ENCODE measurements at places on chromosomes 12 and 14.

- DNase-seq: no peak
Observed at GRCh38 chr12:130058926-130059472, 103.3 kb upstream of the FZD10 start.

- DNase-seq: no peak
Observed at GRCh38 chr12:26466726-26467125, 271.4 kb downstream of the SSPN start.

DNA sequence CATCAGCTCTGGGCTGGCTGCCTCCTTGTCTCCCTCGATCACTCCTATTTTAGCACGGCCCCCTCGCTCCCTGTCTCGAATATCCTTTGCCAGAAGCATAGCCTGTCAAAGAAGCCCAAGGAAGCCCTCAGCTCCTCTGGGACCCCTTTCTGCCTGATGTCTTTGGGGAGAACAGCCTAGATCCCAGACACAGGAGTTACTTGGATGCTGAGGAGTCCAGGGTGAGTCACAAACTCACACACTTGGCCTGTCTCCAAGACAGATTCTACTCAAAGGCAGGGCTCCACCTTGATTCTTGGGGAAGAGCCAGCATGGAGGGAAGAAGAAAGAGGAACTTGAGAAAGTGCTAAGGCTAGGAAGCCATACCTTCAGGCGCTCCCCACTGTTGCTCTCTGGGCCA is 8.1 kb downstream of the AVIL start:
- no peak for DNase-seq

DNA sequence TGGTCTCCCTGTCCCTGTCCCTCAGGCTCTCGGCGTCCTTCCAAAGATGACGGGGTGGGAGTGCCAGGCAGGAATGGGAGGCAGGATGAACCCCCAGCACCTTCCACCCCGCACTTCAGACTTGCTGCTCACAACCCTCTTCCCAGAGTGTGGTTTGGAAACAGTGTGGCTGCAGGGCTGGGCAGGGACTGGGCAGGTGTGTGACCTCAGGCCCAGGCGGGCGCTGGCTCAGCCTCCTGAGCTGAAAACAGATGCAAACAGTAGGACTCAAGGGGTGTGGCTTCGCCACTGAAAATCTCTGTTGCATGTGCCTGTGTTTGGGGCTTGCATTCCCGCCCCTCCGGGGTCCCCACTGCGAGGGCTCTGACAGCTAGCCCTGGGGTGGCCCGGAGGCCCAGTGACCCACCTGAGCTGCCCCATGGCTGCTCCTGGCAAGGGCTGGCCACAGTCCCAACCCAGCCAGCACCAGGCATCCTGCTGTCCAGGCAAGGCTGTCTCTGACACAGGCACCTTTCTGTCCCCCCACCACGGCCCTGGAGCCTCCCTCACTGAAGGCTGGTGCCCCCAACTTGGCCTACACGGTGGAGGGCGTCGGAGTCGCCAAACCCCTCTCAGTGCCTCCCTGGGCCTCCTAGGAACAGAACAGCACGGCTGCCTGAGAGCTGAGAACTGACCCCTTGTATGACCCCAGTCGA is 46.1 kb downstream of the BEGAIN start:
- no peak for DNase-seq

- DNase-seq: no peak
Observed at GRCh38 chr12:77575376-77575919, 255.2 kb upstream of the NAV3 start.

- DNase-seq: peak; percentile 41
Observed at GRCh38 chr14:64465191-64465822, at the start of gene AKAP5. AKAP5 (plus strand) TSS chr14:64465499; CDS start chr14:64468395, 2,896 bp downstream.

GRCh38 chr14:101315802-101316296 is 245.4 kb upstream of the DIO3 start:
- no peak for DNase-seq

DNA sequence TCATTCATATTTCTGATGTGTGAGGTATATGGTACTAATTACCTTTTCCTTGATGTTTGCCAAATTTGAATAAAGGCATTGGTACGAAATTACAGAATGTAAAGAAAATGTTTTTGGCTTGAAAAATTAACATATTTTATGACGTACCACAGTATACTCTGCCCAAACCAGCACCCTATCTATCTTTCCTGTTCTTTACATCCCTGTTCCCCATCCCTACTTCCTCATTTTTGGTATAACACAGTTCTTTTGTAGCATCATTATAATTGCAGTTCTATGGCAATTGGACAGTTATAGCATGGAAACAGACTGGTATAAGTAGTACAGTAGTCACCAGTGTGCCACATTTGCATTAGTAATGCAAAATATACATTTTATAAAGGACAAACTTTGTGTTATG is 7.0 kb upstream of the CCT2 start:
- no peak for DNase-seq

DNA sequence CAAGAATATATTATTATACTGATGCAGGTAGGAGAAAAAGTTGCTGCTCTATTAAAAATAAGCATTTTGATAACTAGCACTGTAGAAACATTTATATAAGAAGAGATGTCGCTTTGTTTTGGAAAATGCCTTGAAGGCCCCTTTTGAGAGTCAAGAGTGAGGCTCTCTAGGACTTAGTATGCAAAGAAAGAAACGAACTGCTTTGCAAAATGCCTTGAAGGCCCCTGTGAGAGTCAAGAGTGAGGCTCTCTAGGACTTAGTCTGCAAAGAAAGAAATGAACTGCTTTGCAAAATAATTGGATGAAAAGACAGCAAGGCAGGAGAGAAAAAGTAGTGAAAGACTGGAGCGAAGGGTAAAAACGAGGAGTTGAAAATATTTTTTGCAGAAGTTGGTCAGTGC is 65.9 kb downstream of the AVPR1A start:
- DNase-seq: no peak

GRCh38 chr14:96588410-96589257 is 86.5 kb downstream of the PAPOLA start:
- DNase-seq: no peak

DNA sequence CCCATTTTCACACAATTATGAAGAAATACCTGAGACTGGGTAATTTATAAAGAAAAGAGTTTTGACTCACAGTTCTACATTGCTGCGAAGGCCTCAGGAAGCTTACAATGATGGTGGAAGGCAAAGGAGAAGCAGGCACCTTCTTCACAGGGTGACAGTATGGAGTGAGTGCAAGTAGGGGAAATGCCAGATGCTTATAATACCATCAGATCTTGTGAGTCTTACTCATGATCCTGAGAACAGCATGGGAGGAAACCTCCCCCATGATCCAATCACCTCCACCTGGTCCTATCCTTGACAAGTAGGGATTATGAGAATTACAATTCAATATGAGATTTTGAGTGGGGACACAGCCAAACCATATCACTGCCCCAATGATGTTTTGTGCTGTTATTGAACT is 189.3 kb upstream of the CRY1 start:
- DNase-seq: no peak

DNA sequence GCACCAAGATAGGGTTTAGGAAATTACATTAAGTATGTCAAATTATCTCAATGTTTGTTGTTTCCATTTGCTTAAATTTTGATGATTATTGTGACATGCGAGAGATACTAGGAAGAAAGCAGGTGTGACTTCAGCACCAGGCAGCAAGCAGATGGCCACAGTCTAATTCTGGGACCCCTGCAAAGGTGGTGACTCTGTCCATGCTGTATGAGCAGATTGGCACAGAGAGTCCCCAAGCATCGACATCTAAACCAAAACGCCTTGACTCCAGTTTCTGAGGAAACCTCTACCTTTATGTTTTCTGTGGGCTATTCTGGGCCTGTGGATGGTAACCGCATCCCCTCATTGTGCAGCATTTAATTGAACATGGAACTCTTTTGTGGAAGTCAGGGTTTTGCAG is 670.1 kb upstream of the TMEM132C start:
- no peak for DNase-seq

Measured in activated T-cell treated with anti-CD3 and anti-CD28 coated beads for 24 hours (primary cell).